ENCODE measurements at places on chromosomes 4 and X. TPM values are rescaled to one million over a fixed set of nuclear protein-coding genes. Genes with fewer than 3 reads are reported as not detected.

SRPX gene
- 147 TPM for total RNA-seq

TMEM47 gene
- 219 TPM for total RNA-seq

PABPC5 gene
- total RNA-seq: 4.1 TPM

DMD gene
- total RNA-seq: 3.0 TPM

PDZD4 gene
- total RNA-seq: 1.8 TPM

FHIP1A gene
- 0.85 TPM for total RNA-seq

KLB gene
- total RNA-seq: not detected

SHROOM3 gene
- 27.7 TPM for total RNA-seq

CCDC110 gene
- total RNA-seq: not detected

ADGRG2 gene
- 0.16 TPM for total RNA-seq

ADH1A gene
- total RNA-seq: not detected

PPEF2 gene
- total RNA-seq: not detected

NEXMIF gene
- total RNA-seq: under 0.01 TPM

SPOCK3 gene
- not detected for total RNA-seq

MYOZ2 gene
- total RNA-seq: not detected

JAKMIP1 gene
- not detected for total RNA-seq

MBNL3 gene
- total RNA-seq: 4.1 TPM

All from hair follicle dermal papilla cell (primary cell).